Activated naive CD8-positive, alpha-beta T cell treated with anti-CD3 and anti-CD28 coated beads, Interleukin-2, amount 10 ng/mL, durations not matched to agents 7 days and 5 days (primary cell): ENCODE measurements at places on chromosomes 4 and X.
A peak's percentile ranks its signal among the peaks of the same experiment; 100 is the strongest.

DNA sequence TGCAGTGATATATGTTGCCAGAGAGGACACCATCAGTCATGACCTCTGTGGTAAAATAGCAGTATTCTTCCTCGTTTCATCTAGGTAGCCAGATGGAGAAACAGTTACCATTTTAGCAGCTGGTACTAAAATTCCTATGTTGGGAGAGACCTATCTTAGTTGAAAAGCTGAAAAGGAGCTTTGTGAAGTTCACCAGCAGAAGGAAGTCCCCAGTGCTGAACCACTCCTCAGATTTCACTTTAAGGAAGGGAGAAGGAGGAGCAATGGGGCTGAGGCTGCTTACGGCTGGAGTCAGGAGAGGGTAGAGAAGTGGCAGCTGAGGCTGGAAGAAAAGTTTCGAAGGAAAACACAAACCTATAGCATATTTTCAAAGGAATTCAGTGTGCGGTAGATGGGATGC, 103.7 kb downstream of the ATXN3L start:
- no peak for DNase-seq

GRCh38 chrX:44025555-44025954, 52.4 kb upstream of the NDP start:
- DNase-seq: no peak

- peak; percentile 37 for DNase-seq
Observed at GRCh38 chrX:132612821-132613564, 124.2 kb upstream of the MBNL3 start.

GRCh38 chr4:63553123-63553522, 856.1 kb downstream of the TECRL start:
- no peak for DNase-seq

- DNase-seq: no peak
Observed at GRCh38 chr4:159210975-159211374, 108.1 kb downstream of the RAPGEF2 start.

GRCh38 chr4:101801958-101802357, 11.4 kb downstream of the BANK1 start:
- no peak for DNase-seq

- no peak for DNase-seq
Observed at GRCh38 chrX:57933321-57933720, 23.1 kb upstream of the ZXDA start.

DNA sequence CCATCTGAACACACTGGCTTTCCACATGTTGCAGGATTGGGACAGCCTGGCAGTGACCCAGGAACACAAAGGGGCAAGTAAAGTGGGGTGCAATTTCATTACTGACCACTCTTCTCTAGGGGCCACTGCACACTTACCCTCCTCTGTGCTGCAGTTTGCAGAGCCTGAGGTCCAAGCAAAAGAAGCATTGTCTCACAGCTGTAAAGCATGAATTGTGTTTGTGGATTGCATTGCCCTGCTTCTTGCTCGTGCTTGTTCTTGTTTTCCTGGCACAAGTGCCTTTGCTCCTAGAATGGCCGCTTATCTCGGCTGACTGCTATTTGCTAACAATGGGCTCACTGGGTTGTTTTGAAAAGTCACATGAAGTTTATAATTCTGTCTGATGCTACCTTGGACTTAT, 209.1 kb upstream of the JADE1 start:
- DNase-seq: no peak

- DNase-seq: no peak
Observed at GRCh38 chrX:11698702-11699101, 33.0 kb upstream of the ARHGAP6 start.

GRCh38 chr4:26566133-26566532, 17.8 kb upstream of the TBC1D19 start:
- no peak for DNase-seq

DNA sequence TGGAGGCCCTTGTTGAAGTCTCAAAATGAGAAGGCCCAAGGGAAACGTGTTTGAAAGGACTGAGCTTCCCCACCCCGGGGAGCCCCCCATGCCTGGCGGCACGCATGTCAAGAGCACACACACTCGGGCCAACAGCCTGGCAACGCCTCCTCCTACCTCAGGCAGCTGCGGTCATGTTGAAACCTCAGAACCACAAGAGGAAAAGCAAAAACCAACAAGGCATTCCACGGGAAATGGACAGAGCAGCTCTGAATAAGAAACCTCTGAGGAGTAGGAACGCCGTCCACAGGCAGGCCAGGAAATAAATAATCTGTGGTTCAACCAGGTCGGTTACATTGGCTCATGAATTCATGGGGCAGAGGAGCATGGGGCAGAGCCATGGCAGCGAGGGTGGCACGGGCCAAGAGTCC, 95.7 kb upstream of the AFAP1 start:
- DNase-seq: no peak

DNA sequence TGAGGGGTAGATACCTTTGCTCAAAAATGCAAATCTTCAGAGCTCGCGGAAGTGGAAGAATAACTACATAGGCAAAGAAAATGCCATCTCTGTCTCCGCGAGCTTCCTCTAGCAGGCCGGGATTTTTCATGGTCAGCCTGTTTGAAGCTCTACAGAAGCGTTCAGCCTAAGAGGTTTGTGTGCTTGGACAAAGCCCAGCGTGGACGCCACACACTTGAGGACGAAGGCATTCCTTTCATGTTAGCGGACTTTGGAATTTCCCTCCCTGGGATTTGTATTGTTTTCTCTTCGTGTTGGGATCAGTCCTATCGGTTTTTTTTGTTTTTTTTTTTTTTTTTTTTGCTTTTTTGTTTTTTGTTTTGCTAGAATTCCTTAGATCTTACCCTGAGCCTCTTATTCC, 53.7 kb downstream of the SMIM31 start:
- no peak for DNase-seq

DNA sequence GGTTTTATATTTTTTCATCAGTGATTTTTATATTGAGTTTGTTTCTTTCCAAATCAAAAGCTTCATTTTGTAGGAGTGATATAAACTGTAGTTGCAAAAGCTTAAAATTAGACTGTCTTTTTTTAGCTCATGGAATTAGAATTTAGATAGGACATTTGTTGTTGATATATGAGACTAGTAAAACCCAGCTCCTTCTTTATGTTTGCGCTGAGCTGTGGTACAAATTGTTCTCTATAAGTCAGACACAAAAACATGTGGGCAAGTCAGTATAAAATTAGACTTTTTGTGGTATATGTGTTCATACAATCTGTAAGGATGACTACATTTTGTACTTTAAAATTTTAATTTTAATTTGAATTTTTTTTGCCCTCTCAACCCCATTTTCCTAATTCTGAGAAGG, 18.3 kb downstream of the FHIP1A start:
- no peak for DNase-seq

GRCh38 chrX:78659955-78660354, 827 bp upstream of the RTL3 start:
- DNase-seq: no peak

DNA sequence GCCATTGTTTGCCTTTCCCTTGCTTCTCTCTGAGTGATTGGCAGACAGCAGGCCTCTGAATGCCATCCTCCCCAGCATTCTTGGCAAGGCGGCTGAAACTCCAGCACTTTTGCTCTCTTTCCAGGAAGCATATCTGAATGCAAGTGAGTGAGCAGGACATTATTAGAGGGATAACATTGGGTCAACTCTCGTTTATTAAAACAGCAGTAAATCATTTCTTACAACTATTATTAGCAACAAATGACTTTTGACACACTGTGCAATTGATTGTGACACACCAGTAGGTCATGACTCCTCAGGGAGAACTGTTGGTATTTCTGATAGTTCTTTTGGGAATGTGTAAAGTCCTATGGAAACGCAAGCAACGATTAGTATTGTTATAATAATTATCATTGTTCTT, 103.8 kb downstream of the EFNB1 start:
- DNase-seq: no peak

DNA sequence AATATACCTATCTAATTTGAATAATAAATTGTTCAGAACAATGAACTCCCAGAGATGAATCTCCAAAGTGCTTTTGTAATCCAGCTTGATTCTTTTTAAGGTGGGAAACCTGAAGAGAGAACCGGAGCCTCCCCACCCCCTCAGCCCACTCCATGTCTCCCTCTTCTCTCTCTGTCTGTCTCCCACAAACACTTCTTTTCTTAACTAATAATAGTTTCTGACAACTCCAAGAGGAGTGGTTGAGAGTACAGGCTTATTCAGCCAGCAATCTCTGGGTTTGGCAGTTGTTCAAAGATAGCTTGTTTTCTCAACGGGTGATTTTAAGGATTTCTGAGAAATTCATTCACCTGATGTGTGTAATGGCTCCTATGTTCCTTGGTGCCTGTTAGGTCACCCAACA, 23.4 kb downstream of the PPP4R3C start:
- no peak for DNase-seq

GRCh38 chrX:131901546-131901945, 121.6 kb upstream of the STK26 start:
- DNase-seq: no peak

- DNase-seq: no peak
Observed at GRCh38 chr4:128291096-128291495, 3.5 kb upstream of the PGRMC2 start.

DNA sequence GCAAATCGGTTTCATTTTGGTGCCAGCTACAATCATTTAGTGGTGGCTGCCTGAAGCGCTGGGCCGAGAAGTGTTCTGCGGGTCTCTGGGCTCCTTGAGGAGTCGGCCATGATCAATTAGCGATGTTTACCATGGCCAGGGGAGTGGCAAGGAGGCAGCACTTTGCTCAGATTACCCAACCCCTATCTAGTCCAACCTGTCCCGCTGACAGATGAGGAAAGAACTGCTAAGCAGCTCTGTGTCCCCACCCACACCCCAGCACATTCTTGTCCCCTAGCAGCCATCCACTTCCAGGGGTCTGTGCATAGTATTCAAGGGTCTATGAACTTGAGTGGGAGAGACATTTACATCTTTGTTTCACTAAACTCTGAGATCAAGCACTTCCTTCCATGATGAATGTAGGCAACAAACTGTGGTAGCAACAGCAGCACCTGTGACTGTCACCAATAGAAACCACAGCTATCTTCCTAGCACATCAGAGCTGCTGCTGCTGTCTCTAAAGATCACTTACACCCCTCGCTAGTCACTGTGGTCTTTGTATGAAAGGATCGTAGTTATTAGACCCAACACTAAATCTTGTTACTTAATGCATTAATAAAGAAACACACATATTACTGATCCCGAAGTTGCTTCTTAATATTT, 331.6 kb downstream of the BCOR start:
- peak; percentile 36 for DNase-seq

DNA sequence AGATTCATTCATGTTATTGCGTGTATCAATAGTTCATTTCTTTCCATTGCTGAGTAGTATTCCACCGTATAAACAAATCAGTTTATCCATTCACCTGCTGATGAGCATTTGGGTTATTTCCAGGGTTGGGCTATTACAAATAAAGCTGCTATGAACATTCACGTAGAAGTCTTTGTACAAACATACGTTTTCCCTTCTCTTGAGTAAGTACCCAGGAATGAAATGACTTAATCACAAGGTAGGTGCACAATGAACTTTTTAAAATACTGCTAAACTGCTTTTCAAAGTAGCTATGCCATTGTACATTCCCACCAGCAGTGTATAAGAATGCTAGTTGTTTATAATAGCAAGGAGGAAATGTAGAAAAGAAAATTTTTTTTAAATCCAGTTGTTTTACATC, 35.9 kb downstream of the SYTL4 start:
- no peak for DNase-seq

DNA sequence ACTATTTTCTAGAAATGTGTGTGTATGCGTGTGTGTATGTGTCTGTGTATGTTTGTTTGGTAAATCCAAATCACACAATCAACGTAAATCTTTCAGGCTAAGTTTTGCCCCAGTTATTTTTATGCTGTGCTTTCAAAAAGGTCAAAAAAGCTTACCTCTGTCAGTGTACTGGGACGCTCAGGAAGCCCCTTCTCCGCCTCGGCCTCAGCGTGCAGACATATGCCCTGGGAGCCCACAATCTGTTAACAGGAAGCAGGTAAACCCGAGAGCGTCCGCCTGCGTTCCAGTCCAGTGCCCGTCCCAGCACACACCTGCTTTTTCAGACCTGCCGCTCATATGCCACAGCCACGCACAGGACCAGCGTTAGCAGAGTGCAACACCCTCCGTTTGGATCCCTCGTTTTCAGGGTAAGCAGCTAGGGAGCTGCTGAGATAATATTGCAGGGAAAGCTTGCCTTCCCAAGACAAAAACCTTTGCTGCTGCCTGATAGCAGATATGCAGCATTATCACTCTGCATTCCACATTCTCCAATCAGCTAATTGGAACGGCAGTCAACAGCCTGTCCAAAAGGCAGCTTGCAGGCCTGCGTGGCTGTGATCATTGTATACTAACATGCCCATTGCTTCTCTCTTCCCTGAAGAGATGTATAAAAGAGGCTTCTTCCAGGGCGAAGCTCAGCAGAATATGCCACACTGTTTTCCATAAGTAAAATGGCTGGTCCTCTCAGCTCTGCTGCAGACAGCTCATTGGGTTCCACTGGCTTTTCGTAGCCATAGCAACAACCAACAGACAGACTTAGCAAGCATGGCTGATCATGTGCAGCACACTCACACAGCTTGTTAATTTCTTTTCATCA, at the start of gene SORBS2:
Gene SORBS2, minus strand, starts transcription at position 686 of the 856 bp plus-strand sequence. CDS start 121,623 bp downstream, outside the sequence.
- no peak for DNase-seq

DNA sequence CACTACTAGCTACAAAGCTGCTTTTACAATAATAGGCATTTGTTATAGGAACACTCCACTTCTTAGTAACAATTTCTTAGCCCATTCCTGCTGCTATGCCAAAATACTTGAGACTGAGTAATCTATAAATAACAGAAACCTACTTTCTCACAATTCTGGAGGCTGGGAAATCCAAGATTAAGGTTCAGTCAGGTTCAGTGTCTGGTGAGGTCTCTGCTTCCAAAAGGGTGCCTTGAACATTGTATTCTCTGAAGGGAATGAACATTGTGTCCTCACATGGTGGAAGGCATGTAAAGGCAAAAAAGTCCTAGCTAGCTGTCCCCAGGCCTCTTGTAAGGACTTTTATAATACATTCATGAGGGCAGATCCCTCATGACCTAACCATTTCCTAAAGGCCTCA, 7.0 kb downstream of the SLC9B1 start:
- no peak for DNase-seq

- DNase-seq: no peak
Observed at GRCh38 chrX:123172869-123173268, 11.2 kb upstream of the GRIA3 start.

- no peak for DNase-seq
Observed at GRCh38 chr4:74656596-74656995, 137.7 kb downstream of the BTC start.

GRCh38 chrX:47214435-47215077, 3.9 kb upstream of the CDK16 start:
- no peak for DNase-seq

- DNase-seq: no peak
Observed at GRCh38 chr4:24137671-24138601, 248.1 kb upstream of the PPARGC1A start.

DNA sequence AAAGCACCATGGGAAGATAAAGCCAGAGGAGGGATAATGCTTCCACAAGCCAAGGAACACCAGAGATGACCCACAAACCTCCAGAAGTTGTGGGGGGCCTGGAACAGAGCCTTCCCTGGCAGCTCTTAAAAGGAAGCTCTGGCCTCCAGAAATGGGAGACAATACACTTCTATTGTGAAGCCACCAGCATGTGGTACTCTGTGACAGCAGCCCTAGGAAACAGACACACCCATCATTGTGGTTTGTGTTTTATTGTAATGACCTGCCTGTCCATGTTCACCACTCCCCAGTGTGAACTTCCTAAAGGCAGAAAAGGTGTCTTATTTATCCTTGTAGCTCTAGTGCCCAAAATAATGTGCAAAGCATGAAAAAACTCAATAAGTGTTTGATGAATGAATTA, 264.1 kb upstream of the GATB start:
- no peak for DNase-seq

- no peak for DNase-seq
Observed at GRCh38 chr4:56183344-56183959, 203.8 kb downstream of the AASDH start.
